ENCODE measurements at places on chromosomes 5 and 9. TPM values are rescaled to one million over a fixed set of nuclear protein-coding genes. Genes with fewer than 3 reads are reported as not detected.

The PDE6A gene
- total RNA-seq = not detected

DNA sequence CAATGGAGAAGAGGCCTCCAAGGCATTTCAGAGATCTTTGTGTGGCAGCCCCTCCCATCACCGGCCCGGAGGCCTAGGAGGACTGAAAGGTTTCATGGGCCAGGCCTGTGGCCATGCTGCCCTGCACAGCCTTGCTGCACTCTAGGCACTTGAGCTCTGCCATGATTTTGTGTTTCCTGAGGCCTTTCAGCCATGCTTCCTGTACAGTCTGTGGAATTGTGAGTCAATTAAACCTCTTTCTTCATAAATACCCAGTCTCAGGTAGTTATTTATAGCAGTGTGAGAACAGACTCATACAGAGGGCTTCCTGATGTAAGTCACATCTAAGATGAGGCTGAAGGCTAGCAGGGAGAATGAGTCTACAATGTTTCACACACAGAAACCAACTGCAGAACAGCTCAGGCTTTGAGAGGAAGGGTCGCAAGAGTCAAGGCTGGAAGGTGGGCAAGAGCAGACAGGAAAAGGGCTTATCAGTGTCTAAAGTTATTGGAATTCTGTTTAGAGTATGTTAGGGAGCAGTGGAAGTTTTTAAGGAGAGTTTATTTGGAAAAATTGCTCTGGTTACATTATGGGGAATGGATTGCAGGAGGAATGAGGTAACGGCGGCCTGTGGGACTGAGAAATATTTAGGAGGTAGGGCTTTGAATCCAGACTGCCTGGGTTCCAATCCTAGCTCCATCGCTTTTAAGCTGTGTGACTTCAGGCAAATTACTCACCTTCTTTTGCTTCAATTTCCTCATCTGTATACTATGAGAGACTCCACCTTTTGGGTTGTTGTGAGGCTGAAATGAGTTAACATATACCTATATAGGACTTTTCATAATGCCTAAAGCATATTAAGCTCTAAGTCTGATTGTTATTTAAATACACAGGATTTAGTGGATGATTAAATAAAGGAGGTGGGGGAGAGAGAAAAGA is 291.2 kb downstream of the CWC27 start:
- DNase-seq = no peak

- no peak for DNase-seq
Observed at GRCh38 chr5:54009828-54010227, 300.5 kb downstream of the ARL15 start.

GRCh38 chr5:66739021-66739420 is 142.8 kb downstream of the MAST4 start:
- no peak for DNase-seq

DNA sequence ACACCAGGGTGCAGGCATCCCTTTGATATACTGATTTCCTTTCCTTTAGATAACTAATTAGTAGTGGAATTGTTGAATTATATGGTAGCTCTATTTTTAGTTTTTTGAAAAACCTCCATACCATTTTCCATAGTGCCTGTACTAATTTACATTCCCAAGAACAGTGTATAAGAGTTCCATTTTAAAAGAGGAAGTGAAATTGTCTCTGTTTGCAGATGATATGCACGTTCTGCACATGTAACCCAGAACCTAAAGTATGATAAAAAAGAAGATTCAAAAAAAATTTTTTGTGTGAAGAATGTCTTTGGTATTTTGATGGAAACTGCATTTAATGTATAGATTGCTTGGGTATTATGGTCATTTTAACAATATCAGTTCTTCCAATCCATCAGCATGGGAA is 424.0 kb upstream of the CCNH start:
- no peak for DNase-seq
